Stimulated activated CD8-positive, alpha-beta memory T cell treated with anti-CD3 and anti-CD28 coated beads, Interleukin-4, amount 100 ng/mL, for 1 hour (primary cell): ENCODE measurements at places on chromosomes 2 and 18.

- DNase-seq: no peak
These were observed 206.0 kb downstream of the ZNF521 start for GRCh38 chr18:25145731-25146511.

DNA sequence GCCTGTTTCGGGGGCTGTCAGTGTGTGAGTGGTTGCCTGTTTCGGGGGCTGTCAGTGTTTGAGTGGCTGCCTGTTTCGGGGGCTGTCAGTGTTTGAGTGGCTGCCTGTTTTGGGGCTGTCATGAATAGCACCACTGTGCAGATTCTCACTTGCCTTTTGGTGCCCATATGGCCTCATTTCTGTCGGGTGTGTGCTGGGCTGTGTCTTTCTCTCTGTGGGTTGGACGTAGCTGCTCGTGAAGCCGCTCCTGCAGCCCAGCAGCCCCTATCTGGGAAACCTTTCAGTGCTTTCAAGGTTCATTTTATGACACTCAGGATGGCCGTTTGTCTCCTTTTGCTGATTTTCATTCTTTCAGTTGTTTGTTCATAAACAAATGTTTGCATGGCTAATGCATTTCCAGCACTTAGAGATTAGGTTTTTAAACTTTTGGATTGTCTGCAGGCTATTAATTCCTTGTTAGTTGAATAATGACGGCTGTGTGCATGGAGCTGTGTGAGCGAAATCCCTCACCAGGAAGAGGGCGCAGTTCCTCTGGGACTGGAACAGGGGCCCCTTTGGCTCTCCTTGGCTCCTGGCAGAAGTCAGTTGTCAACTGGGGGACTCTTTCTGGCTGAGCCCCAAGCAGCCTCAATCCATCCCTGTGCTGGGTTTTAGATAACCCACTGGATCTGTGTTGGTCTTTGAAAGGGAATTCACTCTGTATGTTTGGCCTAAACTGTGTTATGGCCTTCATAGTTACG is 10.8 kb downstream of the AGAP1 start:
- DNase-seq: no peak

DNA sequence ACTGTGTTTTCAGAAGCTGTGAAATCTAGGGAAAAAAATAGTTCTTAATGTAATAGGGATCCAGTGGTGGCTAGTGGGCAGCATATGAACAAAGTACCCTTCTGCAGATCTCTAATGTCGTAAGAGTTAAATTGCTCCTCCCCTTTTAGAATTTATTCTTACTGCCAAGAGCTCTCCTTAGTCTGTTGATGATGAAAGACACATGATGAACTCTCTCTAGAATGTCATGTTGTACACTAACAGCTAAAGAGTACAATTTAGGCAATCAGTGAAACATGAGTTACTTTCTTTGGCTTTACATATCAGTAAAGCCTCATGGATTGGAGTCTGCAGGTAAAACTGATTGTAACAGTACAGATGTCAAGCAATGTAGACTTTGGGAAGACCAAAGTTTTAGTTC is 84.2 kb downstream of the SLC39A10 start:
- no peak for DNase-seq

DNA sequence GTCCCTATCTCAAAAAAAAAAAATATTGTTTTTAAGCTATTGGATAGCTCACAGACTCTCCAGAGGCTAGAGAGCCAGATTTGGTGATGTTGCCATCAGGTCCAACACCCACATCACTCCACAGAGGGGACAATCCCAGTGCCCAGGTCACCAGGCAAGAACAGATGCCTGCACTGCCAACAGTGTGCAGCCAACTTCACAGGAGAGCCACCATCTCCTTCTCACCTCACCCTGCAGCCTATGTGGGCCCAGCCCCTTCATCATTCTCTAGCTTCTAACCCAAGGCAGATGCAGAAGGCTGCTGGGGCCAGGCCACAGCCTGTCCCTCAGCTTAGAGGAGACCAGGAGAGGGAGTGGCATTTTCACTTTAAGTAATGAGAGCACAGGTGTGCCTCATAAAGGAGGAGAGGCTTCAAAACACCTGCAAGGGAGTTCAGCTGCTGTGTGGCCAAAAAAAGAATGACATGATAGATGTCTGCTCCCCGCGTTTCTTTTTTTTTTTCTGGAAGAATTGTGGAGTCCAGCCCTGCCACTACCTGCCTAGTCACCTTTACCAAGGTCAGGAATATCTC is 98.0 kb upstream of the ZSWIM2 start:
- no peak for DNase-seq

GRCh38 chr18:23502516-23503037 is 734 bp upstream of the RMC1 start:
- no peak for DNase-seq

DNA sequence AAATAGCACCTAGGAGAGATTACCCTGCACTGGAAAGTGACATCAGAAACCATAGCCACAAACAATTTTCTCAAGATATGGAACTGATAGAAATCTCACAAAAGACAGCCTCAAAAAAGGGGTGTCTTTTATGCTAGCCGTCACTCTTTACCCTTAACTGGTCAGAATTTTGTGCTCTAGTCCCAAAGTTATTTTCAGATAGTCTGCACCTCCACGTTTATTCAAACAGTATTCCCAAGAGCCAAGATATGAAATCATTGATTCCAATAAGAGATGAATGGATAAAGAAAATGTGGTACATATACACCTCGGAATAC is 23.5 kb upstream of the PMAIP1 start:
- DNase-seq: no peak

GRCh38 chr18:10002280-10002679 is 88.5 kb downstream of the VAPA start:
- no peak for DNase-seq

GRCh38 chr2:10964052-10964790 is 52.5 kb downstream of the KCNF1 start:
- DNase-seq: no peak

DNA sequence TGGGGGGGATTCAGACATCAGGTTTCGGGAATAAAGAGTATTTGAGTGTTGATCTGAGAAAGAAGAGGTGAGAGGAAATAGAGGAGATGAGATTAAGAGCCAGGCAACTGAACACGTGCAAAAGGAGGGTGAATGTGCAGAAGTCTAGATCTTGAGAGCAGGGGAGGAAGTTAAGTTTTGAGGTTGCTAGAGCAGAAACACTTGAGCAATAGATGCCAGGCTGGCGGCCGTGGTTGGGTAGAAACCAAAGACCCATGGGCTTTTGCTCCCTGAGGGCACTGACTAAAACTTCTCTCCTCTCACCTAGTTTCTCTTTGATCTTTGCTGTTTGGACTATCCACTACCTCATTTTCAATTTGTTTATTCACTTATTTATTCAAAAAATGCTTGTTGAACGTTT is 116.0 kb downstream of the CDC42EP3 start:
- no peak for DNase-seq

DNA sequence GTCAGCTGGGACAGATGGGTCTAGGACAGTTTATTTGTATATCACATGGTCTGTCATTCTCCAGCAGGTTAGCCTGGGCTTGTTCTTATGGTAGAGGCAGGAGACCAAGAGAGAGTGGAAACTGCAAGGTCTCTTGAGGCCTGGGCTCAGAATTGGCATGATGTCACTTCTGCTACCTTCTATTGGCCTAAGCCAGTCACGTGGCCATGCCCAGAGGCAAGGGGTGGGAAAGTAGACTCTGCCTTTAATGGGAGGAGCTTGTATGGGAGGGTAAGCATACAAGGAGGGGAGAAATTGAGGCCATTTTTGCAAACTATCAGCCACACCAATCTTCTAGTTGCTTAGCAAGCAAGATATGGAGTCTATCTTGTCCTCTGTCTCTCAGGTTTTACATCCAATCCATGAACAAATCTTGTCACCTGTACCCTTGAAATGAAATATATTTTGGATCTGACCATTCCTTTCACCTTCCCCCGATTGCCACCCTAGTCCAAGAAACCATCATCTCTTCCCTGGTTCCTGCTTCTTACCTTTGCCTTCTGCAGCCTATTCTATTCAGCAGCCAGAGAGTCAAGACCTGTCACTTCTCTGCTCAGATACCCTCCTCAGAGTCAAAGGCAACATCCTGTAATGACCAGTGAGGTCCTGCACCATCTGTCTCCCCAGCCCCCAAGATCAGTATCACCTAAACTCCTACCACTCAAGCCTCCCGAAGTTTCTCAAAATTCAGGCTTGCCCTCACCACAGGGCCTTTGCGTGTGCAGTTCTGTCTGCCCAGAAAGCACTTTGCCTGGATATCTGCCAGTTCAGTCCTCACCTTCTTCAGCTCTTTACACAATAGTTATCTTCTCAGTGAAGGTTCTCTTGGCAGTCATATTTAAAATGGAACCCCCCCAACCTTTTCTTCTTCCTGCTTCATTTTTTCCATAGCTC is 240.0 kb downstream of the LOXHD1 start:
- DNase-seq: no peak

DNA sequence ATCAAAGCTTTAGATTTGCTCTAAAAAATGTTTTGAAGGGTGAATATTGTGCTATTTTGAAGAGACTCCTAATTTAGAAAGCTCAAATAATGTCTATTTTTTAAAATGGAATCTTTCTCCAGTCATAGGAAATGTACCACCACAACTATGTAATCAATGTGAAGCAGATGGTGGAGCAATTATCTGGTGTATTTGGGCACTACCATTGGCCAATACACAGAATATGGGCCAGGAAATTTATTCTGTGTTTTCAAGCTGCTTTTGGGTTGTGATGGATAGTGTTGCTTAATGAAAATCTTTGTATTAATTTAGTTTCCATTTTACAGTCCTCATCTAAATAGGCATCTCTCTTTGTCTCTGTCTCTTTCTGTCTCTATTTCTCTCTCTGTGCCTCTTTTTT is 17.1 kb upstream of the VWC2L start:
- DNase-seq: no peak

GRCh38 chr2:75055142-75055819 is 96.8 kb downstream of the POLE4 start:
- no peak for DNase-seq

GRCh38 chr2:144358979-144359541 is 160.9 kb downstream of the ZEB2 start:
- no peak for DNase-seq

GRCh38 chr18:46554406-46555080 is 102.5 kb downstream of the LOXHD1 start:
- DNase-seq: no peak

DNA sequence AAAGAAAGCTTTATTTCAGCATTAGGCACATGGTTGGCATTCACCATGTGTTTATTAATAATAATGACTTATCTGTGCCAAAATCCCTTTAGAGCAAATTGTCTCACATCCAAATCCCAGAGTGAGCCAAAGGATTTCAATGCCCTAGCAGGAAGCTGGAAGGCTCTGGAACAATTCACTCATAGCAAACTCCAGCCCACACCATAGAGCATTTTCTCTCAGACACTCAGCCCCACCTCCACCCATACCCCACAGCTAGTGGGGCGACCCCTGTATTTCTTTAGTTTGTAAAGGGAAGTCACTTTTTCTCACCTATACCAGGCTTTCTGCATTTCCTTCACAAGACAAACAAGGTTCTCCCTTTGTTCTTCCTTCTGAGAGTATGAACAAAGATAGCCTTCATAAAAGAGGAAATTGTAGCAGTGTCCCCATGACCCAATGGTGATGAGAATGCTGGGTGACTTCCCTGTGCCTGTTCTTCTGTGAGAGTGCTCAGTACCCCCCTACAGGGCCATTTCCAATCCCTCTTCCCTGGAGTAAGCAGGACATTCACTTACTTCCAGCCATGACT is 100.1 kb upstream of the APCDD1 start:
- no peak for DNase-seq

GRCh38 chr18:8097399-8097798 is 511.8 kb upstream of the RAB12 start:
- DNase-seq: no peak
